ENCODE measurements at places on chromosomes 5 and 9.

DNA sequence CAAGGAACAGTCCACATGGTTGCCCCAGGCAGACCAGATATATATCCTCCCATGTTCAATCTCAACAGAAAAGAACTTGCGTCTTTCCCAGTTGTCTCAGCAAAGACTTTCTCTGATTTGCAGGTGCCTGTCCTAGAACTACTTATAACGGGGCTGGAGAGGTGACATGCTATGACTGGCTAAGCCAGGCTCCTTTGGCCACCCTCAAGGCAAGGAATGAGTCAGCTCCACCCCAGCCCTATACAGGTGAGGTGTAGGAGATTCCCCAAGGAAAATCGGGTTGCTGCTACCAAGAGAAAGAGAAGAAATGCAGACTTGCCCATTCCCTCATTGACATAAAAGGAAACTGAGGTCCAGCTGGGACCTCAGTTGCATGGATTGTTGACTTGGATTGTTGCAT lies 127.4 kb downstream of the GALNT10 start:
- DNase-seq: no peak

- peak; percentile 66 for DNase-seq
Measured at GRCh38 chr5:141513627-141514329, 24.9 kb downstream of the PCDHGC5 start.

DNA sequence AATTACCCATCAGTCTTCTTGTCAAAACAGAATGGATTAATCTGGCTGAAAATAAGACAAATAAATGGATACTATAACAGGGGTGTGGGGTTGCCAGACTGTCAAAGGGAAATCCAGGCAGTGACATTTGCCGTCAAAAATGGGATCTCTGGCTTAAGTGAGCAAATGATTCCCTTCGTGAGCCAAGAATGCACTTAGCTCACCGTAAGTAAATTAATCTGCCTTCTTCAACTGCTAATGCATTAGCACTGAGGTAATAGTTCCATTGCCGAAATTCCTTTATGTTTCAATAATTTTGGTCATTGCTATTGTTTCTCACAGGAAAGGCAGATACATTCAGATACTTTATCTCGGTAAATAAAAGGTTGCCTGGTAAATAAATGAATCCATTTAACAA lies 377.8 kb downstream of the KIAA0825 start:
- DNase-seq: no peak

DNA sequence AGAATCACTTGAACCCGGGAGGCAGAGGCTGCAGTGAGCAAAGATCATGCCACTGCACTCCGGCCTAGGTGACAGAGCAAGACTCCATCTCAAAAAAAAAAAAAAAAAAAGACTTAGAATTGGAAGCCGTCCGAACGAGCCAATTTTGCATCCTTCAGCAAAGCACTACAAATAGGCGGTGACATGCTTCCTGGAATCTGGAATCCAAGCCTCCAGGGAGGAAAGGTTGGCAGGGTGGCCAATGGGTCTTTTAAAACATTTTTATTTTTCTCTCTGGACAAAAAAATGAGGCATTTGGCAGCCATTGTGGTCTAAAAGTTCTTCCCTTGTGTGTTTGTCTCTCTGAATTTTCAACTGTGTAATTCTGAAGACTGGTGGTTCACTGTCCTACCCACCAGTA lies 26.4 kb downstream of the GGTA1 start:
- DNase-seq: no peak

GRCh38 chr5:67746103-67746502 lies 469.5 kb upstream of the PIK3R1 start:
- no peak for DNase-seq

GRCh38 chr5:60960591-60960990 lies 15.6 kb downstream of the NDUFAF2 start:
- no peak for DNase-seq

GRCh38 chr5:106649031-106649430 lies 1021.7 kb downstream of the EFNA5 start:
- DNase-seq: no peak

DNA sequence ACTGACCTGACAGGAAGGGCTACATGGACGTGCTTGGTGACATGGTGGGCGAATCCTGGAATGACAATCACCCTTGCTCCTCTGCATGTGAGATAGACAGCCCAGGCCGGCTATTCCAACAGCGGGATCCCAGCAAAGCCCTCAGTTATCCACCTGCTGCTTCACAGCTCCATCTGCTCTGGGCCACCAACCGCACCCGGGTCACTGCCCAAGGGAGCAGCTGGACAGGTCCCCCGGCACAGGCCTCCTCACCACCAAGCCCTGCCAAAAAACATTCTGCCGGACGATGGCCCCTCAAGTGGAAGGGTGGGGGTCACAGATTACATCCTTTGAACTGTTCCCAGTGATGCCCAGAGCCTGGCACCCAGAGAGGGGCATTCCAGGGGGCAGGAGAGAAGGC lies 39.6 kb downstream of the STK10 start:
- DNase-seq: no peak

DNA sequence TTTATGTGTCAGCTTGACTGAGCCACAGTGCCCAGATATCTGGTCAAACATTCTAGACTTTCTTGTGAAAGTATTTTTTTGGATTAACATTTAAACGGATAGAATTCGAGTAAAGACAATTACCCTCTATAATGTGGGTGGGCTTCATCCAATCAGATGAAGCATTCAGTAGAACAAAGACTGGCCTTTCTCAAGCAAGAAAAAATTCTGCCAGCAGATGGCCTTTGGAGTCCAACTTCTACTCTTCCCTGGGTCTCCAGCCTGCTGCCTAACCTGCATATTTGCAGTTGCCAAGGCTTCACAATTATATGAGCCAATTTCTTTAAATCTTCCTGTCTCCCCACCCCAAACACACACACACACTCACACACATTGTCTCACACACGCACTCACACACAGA lies 86.4 kb downstream of the MED10 start:
- DNase-seq: no peak

- peak; percentile 70 for DNase-seq
Measured at GRCh38 chr9:121299467-121300282, 31.7 kb downstream of the GSN start.

- DNase-seq: no peak
Measured at GRCh38 chr5:150303660-150304386, 1.1 kb upstream of the ARSI start.

GRCh38 chr5:110807169-110807568 lies 68.4 kb downstream of the SLC25A46 start:
- peak; percentile 12 for DNase-seq

- DNase-seq: no peak
Measured at GRCh38 chr5:159971038-159971437, 37.9 kb upstream of the TTC1 start.

DNA sequence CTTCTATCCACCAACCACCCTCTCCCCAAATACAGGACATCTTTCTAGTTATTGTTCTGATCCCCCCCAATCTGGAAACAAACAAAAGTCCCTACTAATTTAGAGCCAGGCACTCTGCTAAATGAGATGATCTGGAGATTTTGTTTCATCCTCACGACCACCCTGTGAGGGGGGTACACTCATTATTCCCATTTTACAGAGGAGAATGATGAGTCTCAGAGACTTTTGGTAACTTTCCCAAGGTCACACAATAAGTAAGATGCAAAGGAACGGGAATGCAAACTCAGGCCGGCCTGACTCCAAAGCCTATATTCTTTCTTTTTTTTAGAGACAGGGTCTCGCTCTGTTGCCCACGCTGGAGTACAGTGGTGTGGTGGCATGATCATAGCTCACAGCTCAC lies 9.4 kb downstream of the PDGFRB start:
- DNase-seq: no peak

GRCh38 chr5:170691657-170692056 lies 91.9 kb upstream of the GABRP start:
- DNase-seq: no peak

DNA sequence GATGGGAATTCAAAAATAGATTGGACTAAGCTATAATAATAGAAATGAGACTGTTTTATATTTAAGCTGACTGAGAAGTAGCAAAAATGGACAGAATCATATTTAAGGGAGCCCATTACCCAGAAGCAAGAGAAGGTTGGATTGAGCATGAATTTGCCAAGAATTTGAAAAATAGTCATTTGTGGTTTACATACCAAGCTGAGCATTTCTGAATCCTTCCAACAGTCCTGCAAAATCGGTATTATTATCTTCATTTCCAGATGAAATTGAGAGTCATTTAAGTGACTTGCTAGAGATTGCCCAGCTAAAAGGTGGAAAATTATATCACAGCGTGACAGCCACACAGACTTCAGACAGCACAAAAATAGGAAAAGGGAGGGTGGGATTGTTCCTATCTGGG lies 48.4 kb downstream of the TNFSF15 start:
- DNase-seq: no peak

- DNase-seq: no peak
Measured at GRCh38 chr5:137260820-137261695, 238.1 kb downstream of the SPOCK1 start.

DNA sequence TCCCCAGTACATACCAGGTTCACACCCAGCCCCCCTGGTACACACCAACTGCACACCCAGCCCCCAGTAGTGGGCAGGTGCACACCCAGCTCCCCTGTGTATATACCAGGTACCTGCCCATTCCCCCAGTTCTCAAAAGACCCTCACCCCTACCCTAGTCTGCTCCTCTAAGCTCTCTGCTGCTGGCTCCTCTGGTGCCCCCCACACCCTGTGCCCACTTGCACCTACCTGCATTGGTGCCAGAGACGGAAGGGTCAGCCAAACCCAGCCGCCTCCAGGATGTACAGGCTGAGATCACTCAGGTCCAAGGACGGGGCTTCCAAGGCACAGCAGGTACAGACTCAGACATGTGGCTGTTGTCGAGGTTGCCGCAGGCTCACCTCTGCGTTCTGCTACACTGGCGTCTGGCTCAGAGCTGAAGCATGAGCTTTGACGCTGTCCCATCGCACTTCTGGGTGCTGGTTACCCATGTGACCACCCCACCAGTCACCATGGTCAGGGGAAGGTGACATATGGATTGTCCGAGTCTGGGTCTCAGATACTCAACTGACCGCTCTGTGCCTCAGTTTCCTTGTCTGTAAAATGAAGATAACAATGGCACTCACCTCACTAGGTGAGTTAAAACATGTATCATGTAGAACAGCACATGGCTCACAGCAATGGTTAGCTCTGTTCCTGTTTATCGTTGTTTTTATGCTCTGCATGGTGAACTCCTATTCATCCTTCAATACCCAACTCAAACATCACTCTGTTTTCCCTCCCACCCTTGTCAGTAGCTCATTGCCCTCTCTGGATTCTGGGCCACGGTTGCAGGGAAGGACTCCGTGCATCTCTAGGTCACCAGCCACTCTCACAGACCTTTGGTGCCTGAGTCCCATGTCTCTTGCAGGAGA lies 45.3 kb upstream of the SUSD3 start:
- DNase-seq: no peak

GRCh38 chr9:111258209-111258874 lies 71.7 kb downstream of the OR2K2 start:
- no peak for DNase-seq

- no peak for DNase-seq
Measured at GRCh38 chr5:8714198-8714597, 831.7 kb downstream of the SEMA5A start.

- no peak for DNase-seq
Measured at GRCh38 chr5:72353046-72353445, 32.9 kb downstream of the PTCD2 start.

DNA sequence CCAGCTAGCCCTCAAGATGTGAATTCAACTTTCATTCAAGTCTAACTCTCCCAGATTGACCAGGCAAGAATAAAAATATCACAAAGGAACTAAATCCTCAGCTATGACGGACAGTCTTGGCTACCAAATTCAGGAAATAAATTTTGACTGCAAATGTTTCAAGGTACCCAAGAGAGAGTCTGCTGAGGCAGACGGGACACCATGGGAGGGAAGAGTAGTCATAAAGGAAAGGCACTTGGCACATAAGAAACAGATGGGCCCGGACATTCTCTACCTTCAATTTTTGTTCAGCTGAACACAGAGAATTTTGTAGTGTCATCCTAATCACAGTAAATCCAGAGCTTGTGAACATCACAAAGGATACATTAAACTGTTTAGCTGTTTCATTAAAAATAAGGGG lies 390.0 kb downstream of the DTWD2 start:
- DNase-seq: no peak

DNA sequence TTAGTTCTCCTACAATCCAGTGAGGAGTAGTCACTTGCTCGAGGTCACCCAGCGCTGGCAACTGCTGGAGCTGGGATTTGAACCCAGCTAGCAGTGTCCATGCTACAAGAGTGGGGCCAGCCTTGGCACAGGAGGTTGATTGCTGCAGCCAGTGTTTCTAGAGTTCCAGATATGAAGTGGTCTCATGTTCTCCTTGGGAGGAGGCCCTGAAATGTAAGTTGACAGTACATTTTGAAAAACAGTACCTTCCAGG lies 802 bp downstream of the CCDC107 start:
- peak; percentile 47 for DNase-seq

DNA sequence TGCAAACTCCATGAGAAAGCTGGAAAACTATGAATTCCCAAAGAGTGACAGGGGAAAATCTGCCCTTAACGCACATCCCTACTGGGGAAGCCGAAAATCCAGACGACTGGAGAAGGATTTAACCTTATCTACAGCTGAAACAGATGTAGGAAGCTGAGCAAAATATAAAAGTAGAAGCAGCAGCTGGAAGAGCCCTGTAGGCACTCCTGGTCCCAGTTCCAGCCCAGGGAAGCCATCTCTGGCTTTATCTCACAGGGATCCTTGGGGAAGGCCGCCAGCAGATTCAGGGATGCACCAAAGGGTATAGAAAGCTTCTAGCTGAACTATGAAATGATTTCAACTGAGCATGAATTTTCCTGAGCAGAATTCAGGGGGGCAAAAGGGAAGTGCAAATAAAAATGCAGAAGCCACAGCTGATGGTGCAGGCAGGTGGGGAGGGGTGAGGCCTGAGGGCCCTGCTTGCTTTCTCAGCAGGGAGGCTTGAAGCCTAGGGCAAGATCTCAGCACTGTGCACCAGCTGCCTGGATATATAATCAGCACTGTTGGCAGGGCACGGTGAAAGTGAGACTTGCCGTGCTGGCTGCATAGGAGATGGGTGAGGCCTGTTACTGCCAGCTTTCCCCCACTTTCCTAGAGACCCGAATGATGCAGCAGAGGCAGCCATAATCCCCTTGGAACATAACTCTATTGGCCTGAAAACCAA lies 2019.5 kb upstream of the NUDT12 start:
- DNase-seq: no peak

GRCh38 chr5:128826275-128826674 lies 139.0 kb upstream of the SLC27A6 start:
- no peak for DNase-seq

DNA sequence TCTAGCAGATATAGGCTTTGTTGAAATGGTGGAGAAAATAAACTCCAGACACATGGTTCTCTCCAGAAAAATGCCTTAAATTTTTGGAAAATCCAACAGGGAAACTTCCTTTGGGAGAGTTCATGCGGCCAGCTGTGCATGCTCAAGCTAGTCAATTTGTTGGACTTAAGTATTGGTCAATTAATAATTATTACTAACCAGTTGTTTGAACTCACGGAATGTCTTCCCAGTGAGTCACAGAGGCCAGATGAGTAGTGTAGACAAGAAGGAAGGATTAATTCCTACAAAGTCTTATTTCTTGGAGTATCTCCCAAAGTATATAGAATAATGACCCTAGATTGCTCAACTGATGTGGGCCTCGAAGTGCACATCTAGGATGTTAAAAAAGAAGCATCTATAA lies 103.6 kb downstream of the MACIR start:
- DNase-seq: no peak

- DNase-seq: peak; percentile 49
Measured at GRCh38 chr9:35673132-35674024, at the start of gene CA9. CA9 (plus strand) TSS chr9:35673928; CDS start chr9:35673960, 32 bp downstream.

- no peak for DNase-seq
Measured at GRCh38 chr5:128305341-128305740, 221.8 kb downstream of the SLC12A2 start.

GRCh38 chr5:126492939-126493338 lies 69.7 kb downstream of the GRAMD2B start:
- DNase-seq: no peak

GRCh38 chr5:18686253-18686652 lies 1052.0 kb downstream of the TAF11L14 start:
- no peak for DNase-seq
